MV-4-11 (cell line): ENCODE measurements at places on chromosomes 12 and 14.

GRCh38 chr12:59023861-59024424, 103.6 kb upstream of the LRIG3 start:
- DNase-seq, result no peak

DNA sequence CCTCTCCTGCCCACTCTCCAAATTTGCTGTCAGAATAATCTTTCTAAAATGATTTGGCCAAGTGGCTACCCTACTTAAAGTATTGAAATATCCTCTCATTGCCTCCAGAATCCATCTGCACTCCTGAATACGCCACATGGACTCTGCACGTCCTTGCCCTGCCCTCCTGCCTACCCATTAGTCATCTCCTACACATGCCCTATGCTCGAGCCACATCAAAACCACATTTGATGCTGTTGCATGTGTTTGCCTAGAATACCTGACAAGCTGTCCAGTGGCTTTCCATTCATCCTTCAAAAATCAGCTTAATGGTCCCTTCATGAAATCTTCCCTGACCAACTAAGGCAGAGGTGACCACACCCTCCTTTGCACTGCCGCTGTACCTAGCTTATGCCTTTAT, 17.0 kb downstream of the VCPKMT start:
- no peak for DNase-seq

GRCh38 chr12:113242560-113242959, 21.3 kb downstream of the TPCN1 start:
- DNase-seq, result no peak

GRCh38 chr14:105311838-105312237, 2.7 kb upstream of the PACS2 start:
- DNase-seq, result no peak

DNA sequence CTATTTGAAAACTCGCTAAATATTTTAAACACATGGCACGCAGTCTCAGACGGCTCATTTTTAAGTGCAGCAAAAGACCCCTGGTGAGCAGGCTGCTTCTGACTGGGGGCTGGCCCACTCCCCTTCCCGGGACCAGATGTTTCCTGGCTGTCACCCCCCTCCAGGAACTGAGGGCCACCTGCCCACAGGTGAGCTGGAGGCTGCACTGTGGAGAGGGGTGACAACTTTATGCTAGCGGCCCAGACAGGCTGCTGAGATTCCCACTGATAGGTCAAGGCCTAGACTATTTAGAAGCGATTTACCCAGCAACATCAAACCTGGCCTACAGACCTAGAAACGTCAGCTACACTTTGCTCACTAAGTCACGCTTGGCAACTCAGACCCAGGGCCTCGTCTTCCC, 92.1 kb downstream of the BCL11B start:
- no peak for DNase-seq

DNA sequence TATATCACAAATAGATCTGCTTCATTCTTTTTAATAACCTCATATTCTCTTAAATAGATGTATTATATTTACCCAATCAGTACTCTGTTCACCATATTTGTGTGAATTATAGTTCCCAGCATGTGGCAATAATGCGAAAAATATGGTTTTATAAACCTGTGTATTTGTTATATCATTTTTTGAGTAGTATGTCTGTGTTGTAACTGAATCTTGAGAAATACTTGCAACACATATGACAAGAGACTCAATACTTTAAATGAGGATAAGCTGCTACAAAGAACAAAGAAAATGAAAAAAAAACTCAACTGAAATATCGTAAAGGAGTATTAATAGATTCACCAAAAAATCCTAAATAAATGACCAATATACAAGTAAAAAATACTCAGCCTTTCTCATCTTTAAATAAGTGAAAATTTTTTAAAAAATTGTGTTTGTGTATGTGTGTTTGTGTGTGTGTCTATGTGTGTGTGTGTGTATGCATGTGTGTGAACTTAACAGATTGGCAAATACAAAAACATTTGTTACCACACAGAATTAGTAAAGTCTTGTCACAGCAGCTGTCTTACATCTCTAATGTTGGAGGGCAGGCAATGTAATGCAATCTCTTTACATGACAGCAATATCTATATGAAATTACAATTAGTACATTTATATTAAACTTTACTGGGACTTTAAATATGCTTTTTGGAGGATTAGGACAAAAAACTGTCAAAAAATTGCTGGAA, 441.9 kb upstream of the MGAT4C start:
- DNase-seq, result no peak

DNA sequence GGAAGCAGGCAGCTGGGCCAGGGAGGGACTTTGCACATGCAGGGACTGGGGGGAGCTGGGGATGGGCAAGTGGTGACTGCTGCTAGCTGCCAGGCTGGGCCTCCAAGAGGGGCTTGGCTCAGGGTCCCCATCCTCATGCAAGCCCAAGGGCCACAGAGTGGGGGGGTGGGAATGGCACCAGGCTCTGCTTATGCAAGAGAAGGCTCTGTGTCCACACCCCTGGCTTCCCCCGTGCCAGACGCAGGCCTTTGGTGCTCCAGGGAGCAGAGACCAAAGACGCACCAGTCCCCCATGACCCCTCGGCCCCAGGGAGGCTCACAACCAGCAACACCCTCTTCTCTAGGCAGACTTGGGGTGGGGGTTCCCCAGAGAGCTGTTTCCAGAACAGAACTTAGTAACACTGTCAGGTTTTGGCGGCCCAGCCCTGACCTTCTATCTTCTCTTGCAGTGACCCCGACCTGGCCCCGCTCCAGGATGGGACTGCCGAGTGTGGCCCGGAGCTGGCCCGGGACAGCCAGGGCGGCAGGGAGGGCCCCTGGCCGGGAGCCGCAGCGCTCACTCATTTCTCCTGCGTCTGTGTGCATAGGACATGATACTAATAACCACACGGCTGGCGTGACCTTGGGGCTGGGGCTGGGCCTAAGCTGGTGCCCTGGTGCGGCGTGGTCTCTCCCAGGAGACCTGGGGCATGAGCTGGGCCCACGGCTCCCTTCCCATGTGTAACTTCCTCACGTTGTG, 14.3 kb downstream of the XRCC3 start:
- no peak for DNase-seq

DNA sequence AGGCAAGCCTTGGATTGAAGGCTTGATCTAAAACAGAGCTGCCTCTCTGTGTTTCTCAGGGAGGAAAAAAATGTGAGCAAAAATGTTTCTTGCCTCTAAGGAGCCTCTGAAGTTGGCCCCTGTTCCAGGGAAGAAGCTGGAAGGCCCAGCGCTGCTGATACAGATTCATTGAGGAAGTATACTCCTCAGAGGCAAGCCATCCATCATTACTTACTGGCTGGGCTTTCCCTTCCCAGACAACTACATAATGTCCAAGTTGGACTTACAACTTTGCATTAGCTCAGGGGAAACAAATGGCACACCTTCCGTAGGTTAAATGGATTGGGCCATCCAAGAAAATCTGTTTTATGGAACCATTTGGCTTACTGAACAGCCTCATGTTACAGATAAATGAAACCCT, 263.7 kb upstream of the SEL1L start:
- no peak for DNase-seq

- DNase-seq, result no peak
Measured at GRCh38 chr12:20272161-20272560, 96.2 kb upstream of the PDE3A start.

- DNase-seq, result no peak
Measured at GRCh38 chr12:62694632-62695031, 228.0 kb downstream of the MON2 start.

- no peak for DNase-seq
Measured at GRCh38 chr12:112359290-112359689, 22.9 kb downstream of the HECTD4 start.

- no peak for DNase-seq
Measured at GRCh38 chr12:117832459-117833457, 136.0 kb downstream of the KSR2 start.

GRCh38 chr12:49824895-49825294, 3.3 kb downstream of the NCKAP5L start:
- peak; percentile 90 for DNase-seq

- no peak for DNase-seq
Measured at GRCh38 chr12:123648401-123648800, 14.8 kb downstream of the GTF2H3 start.

DNA sequence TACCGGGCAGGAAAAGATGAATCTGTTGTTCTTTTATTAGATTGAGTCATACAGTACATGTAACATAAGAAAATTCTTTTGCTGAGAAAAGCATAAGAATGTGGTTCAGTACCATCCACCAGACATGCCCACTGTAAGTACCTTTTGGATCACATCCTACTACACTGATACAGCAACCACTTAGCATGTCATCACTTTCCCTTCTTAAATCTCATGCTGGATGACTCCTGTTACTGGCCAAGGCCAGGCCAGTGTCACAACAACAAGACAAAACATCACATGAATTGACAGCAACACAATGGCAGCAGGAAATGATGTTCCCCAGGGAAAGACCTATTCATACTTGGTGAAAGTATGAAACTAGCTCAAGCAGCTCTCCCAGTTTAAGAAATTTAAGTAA, 46.4 kb downstream of the STXBP6 start:
- DNase-seq, result no peak

GRCh38 chr14:77804592-77804991, 4.7 kb downstream of the ADCK1 start:
- DNase-seq, result peak; percentile 2

DNA sequence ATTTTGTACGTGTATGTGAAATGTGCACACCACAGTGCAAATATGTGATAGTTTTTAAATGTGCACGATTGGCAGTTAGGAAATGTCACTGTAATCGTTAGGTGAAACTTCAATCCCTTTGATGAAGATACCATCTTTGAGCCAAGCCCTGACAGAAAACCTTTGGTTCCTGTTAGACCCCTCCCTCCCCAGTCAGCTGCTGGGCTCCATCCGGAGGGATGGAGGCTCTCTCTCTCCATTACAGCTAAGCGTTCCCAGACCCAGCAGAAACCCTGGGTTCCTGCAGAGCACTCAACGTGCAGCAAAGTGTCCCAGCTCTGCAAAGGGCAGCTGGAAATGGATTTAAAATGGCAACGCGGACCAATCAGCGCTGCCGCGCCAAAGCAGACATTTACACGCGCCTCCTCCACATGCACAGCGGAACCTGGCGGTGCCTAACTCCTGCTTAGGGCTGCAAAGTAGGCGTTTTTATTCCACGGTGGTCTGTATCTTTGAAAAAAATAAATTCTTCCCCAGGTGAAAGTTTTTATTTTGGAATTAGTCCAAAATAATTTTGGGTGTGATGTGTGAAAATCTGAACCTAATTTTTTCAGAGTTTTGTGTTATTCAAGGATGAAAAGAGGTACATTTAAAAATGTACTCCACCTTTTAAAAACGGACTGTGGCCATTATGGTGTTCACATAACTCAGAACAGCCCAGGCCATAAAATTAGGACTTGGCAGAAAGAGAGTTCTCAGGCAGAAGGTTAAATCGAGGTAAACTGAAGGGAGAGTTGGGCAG, 1.4 kb upstream of the HMGA2 start:
- no peak for DNase-seq

GRCh38 chr12:5332551-5332950, 99.4 kb upstream of the NTF3 start:
- DNase-seq, result no peak

DNA sequence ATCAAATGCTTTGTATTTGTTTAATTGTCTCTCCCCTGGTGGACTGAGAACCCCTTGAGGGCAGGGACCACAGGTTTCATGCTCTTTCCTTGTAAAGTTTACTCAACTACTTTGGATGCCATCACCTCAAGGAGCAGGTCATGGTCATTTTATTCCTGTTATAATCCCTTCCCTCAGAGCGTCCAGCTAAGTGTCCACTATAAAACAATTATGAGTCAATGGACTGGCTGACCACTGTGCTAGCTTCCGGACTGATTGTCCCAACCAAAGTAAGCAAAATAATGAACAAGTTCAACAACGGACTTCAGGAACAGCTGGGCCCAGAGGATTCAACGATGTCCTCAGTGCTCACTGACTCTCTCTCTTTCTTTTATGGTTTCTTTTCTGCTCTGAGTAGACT, 18.2 kb downstream of the AK7 start:
- no peak for DNase-seq

DNA sequence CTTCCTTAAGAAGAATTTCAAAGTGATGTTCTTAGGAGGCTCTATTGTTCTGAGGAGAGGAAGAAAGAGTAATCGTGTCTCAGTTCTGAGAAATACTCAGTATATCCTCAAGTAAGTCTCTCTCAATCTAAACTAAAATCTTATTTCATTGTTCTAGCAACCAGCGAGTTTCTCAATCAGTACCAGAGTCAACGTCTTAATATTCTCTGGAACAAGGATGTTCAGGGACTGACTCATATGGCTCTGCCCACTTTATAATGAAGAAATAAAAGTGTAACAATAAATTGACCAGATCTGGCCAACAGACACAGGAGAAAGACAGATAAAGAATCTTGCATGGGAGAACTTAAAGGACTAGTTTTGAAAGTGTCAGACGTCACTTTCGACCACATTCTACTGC, 469.8 kb upstream of the FLRT2 start:
- DNase-seq, result no peak

- DNase-seq, result no peak
Measured at GRCh38 chr14:64000749-64001148, 147.9 kb downstream of the SYNE2 start.

DNA sequence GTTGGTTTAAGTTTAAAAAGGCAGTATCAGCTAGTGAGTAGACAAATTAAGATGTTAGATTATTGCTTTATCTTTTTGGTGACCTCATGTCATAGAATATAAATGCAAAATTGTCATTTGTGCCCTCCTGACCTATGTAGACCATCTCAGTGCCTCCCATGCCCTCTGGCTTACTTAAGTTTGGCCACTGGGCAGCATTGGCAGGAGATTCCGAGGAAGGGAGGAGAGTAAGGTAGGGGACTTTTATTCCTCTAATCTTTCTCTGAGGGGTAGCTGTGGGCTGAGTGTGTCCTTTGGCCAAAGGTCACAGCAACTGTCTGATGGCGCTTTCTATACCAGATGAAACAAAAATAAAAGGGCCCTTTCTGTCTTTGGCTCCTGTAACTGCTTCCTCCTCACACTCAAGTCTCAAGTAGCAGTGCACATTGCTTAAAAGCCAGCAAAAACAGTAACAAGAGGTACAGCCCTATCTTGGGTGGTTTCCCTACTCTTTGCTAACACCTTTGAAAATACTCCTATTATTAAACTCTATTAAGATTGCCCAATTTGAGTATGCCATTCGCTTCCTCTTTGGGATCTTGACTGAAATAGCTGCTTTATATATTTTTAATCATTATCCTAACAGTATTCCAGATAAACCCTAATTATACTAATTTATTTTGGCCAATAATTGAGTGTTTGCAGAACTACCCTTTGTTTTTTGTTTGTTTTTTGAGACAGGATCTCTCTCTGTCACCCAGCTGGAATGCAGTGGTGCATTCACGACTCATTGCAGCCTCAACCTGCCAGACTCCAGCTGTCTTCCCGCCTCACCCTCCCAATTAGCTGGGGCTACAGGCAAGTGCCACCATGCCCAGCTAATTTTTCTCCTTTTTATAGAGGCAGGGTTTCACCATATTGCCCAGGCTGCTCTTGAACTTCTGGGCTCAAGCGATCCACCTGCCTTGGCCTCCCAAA, 56.5 kb upstream of the KCNH3 start:
- no peak for DNase-seq
